HepG2 (cell line): ENCODE measurements at places on chromosomes 7 and 10.

GRCh38 chr7:71409550-71410157, 277.7 kb downstream of the GALNT17 start:
- H3K27ac ChIP-seq = no peak overlapping the region
- H3K4me3 ChIP-seq = no peak overlapping the region
- DNase-seq = no peak
- H3K27me3 ChIP-seq = no peaks in the 10 kb centered on the region
- H3K36me3 ChIP-seq = no peaks in the 10 kb centered on the region

DNA sequence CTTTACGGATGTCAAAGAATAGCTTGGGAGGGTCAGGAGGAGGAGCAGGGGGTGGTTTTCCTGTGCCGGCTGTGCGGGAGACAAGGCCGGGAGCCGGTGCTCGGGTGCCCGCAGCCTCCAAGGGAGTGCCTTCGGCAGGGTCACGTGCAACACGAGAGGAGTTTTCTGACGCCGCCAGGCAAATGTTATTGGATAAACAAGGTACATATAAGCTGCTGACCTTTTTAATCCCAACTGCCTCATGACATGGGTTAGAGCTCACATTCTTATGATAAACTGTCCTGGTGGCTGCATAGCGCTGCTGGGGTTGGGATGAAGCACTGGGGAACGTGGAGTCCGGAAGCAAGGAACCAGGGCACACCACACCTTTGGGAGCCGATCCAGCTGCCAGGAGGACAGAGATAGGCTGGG, 124.8 kb upstream of the PDLIM1 start:
- no peak for DNase-seq
- H3K36me3 ChIP-seq = peaks cover 50% of the 10 kb centered on the region
- no peak overlapping the region for H3K27ac ChIP-seq
- H3K27me3 ChIP-seq = no peaks in the 10 kb centered on the region
- H3K4me3 ChIP-seq = no peak overlapping the region
- H3K4me1 ChIP-seq = no peaks in the 10 kb centered on the region

GRCh38 chr7:153543232-153543631, 509.0 kb upstream of the DPP6 start:
- H3K27ac ChIP-seq = no peak overlapping the region
- H3K36me3 ChIP-seq = no peaks in the 10 kb centered on the region
- H3K27me3 ChIP-seq = peaks cover 1% of the 10 kb centered on the region; the same call in 1 of the 2 replicates
- no peak for DNase-seq

- H3K4me1 ChIP-seq = peaks cover 51% of the 10 kb centered on the region
- H3K27ac ChIP-seq = no peak overlapping the region
- H3K36me3 ChIP-seq = no peaks in the 10 kb centered on the region
- H3K4me3 ChIP-seq = no peak overlapping the region
- 0 out of 3 replicates have a peak, but pooled peaks cover 5% of the 10 kb centered on the region for H3K27me3 ChIP-seq
These were observed 16.2 kb downstream of the TMEM72 start for GRCh38 chr10:44927352-44927751.

GRCh38 chr7:106273009-106273668, 11.6 kb downstream of the NAMPT start:
- H3K36me3 ChIP-seq = peaks cover 4% of the 10 kb centered on the region
- no peak overlapping the region for H3K4me3 ChIP-seq
- DNase-seq = no peak

DNA sequence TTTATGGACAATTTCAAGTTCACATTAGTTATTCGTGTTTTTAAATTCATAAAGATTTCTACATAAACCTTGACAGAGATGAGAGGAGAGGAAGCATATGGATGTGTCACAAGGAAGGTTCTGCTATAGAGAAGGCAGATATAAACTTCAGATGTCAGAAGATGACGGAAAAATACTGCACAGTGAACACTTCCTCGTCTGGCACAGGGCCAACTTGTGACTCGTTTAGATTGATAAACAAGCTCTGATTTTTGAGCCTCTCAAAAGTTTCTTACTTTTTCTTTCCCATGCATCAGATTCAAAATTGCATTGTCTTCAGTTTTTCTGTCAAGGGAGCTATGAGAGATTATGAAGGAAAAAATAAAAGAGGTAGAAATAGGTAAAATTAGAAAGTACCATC, 156.4 kb upstream of the MINDY3 start:
- H3K4me1 ChIP-seq = no peaks in the 10 kb centered on the region
- no peak overlapping the region for H3K4me3 ChIP-seq
- no peaks in the 10 kb centered on the region for H3K36me3 ChIP-seq
- no peaks in the 10 kb centered on the region for H3K27me3 ChIP-seq
- no peak overlapping the region for H3K27ac ChIP-seq

DNA sequence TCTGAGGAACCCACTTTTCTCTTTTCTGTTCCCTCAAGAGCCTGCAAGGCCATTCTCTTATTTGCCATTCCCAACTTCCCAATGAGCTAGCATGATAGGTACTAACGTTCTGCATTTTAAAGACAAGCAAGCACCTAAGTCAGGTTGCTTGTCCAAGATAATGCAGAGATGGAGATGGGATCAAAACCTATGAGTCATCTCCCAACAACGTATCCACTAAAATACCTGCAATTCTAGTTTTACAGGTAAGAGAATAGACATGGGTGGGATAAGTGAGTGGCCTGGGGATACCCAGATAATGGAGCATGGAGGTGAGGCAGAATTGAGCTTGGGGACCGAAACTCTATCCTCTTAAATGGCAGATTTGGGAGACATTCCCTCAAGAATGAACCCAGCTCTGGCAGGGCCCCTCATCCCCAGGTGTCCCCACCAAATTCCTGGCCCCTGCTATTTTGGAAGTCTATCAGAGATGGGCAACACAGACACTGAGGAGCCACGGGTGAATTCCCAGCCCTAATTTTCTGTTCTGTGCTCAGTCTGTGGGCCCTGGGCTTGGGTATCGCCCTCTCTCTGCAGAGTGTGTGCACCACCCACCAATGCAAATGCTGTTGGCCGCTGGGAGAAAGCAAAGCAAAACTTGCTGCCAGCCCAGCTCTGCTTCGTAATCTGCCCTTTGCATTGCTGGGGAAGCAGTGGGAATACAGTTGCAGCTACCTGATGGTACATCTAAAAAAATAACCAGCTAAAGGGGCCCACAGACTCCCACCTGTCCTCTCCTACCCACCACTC, 98.3 kb downstream of the KCNMA1 start:
- no peaks in the 10 kb centered on the region for H3K4me1 ChIP-seq
- no peak for DNase-seq
- no peak overlapping the region for H3K27ac ChIP-seq
- peaks cover 4% of the 10 kb centered on the region; the same call in 1 of the 3 replicates for H3K27me3 ChIP-seq
- no peak overlapping the region for H3K4me3 ChIP-seq

DNA sequence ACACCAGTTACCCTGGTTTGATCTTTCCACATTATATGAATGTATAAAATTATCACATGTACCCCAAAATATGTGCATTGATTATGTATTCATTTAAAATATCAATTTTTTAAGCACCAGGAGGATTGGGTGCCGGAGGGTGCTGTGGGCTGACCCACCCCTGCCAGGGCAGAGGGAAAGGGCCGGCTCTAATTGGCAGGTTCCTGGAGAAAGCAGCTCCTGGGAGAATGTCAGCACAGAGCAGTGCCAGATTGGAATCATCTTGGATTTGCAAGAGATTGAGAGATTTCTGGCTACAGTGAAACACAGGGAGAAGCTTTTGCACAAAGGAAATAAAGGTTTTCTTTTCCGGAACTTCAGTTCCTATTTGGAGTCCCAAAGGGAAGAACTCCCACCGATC, 264.4 kb upstream of the TCERG1L start:
- peaks cover 3% of the 10 kb centered on the region; the same call in 1 of the 2 replicates for H3K27me3 ChIP-seq
- no peaks in the 10 kb centered on the region for H3K36me3 ChIP-seq
- no peaks in the 10 kb centered on the region for H3K4me1 ChIP-seq
- H3K4me3 ChIP-seq = no peak overlapping the region
- no peak for DNase-seq

DNA sequence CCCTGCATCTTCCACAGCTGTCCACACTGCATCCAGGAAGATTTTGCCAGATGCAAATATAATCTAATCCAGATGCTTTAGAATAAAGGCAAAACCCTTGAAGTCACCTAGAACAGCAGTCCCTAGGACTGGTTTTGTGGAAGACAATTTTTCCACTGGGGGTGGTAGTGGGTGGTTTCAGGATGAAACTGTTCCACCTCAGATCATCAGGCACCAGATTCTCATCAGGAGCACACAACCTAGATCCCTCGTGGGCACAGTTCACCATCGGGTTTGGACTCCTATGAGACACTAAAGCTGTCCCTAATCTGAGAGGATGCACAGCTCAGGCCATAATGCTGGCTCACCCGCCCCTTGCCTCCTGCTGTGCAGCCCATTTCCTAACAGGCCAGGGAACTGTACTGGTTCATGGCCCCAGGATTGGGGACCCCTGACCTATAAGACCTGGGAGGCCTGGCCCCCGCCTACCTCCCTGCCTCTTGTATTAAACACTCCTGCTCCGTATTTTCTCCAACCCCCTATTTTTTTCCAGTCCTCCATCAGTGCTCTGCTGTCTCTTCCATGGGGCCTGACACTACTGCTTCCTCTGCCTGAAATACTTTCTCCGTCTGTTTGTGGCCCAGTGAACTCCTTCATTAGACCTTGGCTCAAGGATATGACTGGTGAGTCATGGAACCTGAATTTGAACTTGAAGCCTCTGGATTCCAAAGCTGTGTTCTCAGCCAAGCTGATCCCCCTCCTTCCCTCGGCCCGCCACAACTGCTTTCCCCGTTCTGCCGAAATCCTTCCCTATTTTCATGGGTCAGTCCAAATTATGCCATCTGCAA, 79.9 kb upstream of the RHEB start:
- H3K4me1 ChIP-seq = no peaks in the 10 kb centered on the region
- no peak overlapping the region for H3K4me3 ChIP-seq
- H3K27me3 ChIP-seq = no peaks in the 10 kb centered on the region
- no peak overlapping the region for H3K27ac ChIP-seq
- no peak for DNase-seq

DNA sequence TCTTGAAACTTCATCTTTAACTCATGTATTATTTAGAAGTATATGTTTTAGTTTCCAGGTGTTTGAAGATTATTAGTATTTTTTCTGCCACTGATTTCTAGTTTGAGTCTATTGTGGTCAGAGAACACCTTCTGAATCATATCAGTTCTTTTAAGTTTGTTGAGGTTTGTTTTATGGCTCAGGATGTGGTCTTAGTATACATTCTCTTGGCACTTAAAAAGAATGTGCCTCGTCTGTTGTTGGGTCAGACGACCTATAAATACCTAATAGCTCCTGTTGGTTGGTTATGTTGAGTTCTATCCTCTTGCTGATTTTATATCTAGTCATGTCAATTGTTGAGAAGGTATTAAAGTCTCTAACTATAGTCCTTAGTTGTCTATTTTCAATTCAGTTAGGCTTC, 15.9 kb downstream of the TDRD1 start:
- no peaks in the 10 kb centered on the region for H3K27me3 ChIP-seq
- no peak overlapping the region for H3K4me3 ChIP-seq
- no peak for DNase-seq
- H3K36me3 ChIP-seq = no peaks in the 10 kb centered on the region
- H3K4me1 ChIP-seq = no peaks in the 10 kb centered on the region

DNA sequence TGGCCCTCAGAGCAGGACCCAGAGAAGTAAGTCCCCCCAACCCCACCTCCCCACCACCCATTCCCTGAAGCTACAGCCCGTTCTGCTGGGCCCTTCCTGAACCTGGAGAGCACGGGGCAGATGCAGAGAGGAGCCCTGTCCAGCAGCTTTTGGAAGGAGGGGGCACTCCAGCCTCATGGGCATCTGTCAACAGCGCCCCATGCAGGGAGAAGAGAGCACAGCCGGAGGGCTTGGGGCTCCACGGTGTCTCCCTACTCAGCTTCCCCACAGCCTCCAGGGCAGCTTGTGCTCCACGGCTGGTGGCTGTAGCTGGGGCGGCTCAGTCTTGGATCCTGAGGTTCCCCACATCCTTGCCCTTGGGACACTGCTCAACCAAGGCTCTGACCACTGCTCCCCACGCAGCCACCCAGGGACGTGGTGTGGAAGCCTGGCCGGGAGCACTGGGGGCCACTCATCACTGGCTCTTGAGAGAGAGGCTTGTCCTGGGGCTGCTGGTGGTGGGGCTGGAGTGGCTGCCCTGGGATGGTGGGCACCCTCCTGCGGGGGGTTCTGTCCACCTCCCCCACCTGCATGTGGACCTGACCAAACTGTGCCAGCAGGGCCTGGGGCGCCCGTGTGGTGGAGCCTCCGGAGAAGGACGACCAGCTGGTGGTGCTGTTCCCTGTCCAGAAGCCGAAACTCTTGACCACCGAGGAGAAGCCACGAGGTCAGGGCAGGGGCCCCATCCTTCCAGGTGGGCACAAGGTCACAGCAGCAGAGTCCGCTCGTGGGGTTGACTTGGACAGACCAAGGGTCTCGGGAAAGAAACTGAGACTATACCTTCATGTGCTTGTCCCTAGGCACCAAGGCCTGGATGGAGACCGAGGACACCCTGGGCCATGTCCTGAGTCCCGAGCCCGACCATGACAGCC, 4.5 kb downstream of the PRAP1 start:
- DNase-seq = no peak

- H3K36me3 ChIP-seq = no peaks in the 10 kb centered on the region
- no peaks in the 10 kb centered on the region for H3K4me1 ChIP-seq
- no peak overlapping the region for H3K4me3 ChIP-seq
These were observed 266.8 kb downstream of the CELF2 start for GRCh38 chr10:11284291-11285085.

- no peak overlapping the region for H3K27ac ChIP-seq
- H3K4me1 ChIP-seq = no peaks in the 10 kb centered on the region
- H3K4me3 ChIP-seq = no peak overlapping the region
- peaks cover 32% of the 10 kb centered on the region; the same call in 2 of the 3 replicates for H3K27me3 ChIP-seq
- DNase-seq = no peak
These were observed 13.6 kb upstream of the C10orf120 start for GRCh38 chr10:122713091-122713885.

DNA sequence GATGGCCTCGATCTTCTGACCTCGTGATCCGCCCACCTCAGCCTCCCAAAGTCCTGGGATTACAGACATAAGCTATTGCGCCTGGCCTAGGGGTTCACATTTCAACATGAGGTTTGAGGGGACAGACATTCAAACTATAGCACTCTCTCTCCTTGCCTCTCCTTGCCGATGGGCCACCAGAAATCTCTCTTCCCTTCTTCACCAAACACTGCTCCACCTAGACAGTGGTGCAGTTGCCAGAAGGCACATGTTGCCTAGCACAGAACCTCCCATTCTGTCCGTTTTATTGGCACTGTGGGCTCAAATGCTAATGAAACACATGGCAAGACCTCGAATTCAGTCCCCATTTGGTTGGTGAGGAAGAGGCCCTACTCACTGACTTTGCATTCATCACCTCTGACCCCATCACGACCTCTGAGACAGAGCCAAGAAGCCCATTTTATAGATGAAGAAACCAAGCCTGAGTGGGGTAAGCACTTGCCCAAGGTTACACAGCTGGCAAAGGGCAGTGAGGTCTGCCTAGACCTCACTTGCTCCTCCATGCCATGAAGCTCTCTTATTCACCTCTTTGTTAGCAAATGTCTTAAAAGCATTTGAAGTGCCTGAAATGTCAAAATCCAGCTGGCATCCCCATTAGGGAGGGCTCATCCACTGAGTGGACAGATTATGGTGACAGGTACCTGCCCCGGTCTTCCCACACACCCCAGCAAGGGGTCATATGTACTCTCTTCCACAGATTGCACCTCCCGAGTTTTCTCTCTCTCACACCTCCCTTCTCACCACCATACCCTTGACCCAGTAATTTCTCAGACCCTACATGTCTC, 34.0 kb downstream of the GPRIN2 start:
- H3K27me3 ChIP-seq = peaks cover 8% of the 10 kb centered on the region; the same call in 2 of the 3 replicates
- no peaks in the 10 kb centered on the region for H3K36me3 ChIP-seq
- no peak overlapping the region for H3K27ac ChIP-seq
- no peak overlapping the region for H3K4me3 ChIP-seq
- peaks cover 12% of the 10 kb centered on the region for H3K4me1 ChIP-seq

- no peaks in the 10 kb centered on the region for H3K27me3 ChIP-seq
- no peak for DNase-seq
- H3K4me3 ChIP-seq = no peak overlapping the region
- no peaks in the 10 kb centered on the region for H3K4me1 ChIP-seq
These were observed 489.2 kb downstream of the ZNF33B start for GRCh38 chr10:42149027-42149700.

GRCh38 chr10:13794992-13795612, 208.3 kb downstream of the PRPF18 start:
- no peak for DNase-seq
- peaks cover 11% of the 10 kb centered on the region; the same call in 1 of the 2 replicates for H3K4me1 ChIP-seq
- no peak overlapping the region for H3K4me3 ChIP-seq
- H3K27me3 ChIP-seq = peaks cover 20% of the 10 kb centered on the region; the same call in 1 of the 3 replicates
